ENCODE measurements at places on chromosomes 1 and 21.

- DNase-seq: no peak
Measured at GRCh38 chr1:177249231-177249630, 78.5 kb downstream of the BRINP2 start.

GRCh38 chr1:53068314-53069099, 6.5 kb downstream of the PODN start:
- DNase-seq: no peak

DNA sequence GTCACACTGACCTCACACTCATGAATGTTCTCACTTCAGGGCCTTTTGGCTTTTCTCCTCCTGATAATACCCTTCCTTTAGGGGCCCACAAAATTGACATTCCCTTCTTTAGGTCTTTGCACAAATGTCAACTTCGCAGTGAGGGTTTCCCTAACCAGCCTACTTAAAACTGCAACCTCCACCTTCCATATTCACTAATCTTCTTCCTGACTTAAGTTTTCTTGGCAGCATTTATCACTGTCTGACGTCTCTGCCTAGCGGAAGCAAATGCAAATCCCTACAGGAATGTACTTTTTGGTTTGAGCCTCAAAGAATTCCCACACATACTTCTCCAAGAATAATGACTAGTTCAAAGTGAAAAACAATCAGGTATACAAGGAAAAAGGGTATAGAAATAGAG, 32.8 kb downstream of the INTS7 start:
- DNase-seq: no peak

DNA sequence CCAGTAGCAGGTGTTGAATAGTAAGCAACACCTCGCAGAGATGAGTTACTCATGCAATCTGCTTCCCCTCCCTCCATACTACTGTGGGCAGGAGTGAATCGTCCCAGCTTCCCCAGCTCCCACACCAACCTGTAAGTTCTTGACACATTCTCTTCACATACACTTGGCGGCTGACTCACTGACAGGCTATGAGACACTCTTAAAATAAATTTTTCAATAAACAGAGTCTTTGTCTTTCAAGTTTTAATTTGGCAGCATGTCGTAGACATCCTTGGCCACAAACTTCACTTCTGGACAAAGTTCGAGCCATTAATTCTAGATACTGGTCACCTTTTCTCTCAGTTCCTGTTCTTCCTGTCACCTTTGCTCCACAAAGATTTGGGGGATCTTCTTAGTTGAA, 290.7 kb downstream of the TM2D1 start:
- DNase-seq: no peak

- DNase-seq: no peak
Measured at GRCh38 chr1:232786845-232787455, 18.3 kb upstream of the MAP10 start.

DNA sequence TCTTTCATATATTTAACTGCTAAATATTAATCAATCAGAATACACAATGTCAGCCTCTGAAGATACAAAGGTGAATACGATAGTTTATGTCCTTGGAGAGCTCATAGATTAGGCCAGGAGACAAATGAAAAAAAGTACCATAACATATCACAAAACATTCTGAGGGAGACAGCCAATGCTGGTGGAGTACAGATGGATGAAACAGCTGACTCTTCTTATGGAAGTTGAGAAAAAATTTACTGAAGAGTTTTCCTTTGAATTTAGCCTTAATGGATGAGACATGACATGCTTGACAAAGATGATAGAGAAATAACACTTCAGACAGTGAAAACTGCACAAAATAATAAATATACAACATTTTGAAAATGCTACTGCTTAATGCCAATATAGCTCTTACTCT, 193.5 kb downstream of the PDE4B start:
- no peak for DNase-seq

DNA sequence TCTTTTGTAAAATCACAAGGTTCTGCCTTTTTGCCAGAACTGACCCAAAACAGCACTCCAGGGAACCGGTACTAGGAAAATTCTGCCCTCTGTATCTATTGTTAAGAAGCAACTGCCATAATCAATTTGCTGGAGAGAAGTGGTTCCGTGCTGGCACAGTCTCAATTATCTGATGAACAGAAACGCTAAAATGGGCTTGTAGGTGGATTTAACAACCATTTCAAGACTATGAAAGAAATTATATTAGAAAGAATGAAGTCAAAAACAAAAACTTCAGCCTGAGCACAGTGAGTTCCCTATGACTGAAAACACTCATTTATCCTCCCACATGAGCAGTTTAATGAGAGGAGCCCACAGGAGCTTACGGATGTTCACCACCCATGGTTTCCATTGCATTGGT, 4.4 kb downstream of the JAM2 start:
- DNase-seq: no peak

DNA sequence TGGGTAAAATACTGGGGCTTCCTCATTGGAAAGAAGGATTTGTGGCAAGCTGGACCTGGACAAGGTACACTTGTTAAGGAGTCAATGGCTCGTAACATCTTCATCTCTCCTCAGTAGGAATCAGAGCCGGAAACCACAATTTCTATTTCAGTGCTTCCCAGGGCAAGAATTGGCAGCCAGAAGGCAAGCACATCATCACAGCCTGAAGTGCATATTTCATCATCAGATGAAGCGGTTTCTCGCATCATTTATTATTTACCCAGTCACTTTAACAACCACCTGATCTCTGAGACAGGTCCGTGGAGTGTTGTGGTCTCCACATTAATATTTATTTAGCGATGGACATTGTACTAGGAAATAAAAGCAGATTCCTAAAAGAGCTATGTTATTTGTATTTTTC, 55.0 kb downstream of the KCNJ15 start:
- no peak for DNase-seq

- no peak for DNase-seq
Measured at GRCh38 chr1:30446508-30446907, 276.9 kb downstream of the MATN1 start.

DNA sequence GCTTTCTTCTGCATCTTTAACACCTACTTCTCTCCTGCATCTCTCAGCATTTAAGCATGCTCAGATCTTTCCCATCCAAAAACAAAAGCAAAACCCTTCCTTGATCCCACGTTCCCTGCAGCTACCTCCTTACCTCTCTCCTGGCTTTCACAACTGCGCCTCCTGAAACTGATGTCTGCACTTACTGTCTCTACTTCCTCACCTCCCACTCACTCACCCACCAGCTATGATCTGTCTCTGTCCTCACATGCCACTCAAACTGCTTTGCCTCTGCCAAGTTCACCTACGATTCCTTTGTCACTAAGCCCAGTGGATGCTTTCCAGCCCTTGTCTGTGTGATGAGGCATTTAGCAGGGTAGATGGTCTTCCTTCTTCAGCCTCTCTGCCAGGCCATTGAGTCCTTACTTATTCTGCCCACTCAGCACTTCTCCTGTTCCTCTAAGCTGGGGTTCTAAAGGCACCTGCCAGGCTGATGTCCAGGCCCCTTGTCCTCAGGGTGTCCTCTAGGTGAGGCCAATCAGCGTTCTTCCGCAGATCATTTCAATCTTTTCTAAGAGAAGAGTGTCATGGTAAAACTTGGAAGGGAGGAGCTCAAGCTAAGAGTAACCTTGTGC, 10.0 kb upstream of the GJB3 start:
- no peak for DNase-seq

- no peak for DNase-seq
Measured at GRCh38 chr1:26195805-26196204, 5.4 kb downstream of the CATSPER4 start.

DNA sequence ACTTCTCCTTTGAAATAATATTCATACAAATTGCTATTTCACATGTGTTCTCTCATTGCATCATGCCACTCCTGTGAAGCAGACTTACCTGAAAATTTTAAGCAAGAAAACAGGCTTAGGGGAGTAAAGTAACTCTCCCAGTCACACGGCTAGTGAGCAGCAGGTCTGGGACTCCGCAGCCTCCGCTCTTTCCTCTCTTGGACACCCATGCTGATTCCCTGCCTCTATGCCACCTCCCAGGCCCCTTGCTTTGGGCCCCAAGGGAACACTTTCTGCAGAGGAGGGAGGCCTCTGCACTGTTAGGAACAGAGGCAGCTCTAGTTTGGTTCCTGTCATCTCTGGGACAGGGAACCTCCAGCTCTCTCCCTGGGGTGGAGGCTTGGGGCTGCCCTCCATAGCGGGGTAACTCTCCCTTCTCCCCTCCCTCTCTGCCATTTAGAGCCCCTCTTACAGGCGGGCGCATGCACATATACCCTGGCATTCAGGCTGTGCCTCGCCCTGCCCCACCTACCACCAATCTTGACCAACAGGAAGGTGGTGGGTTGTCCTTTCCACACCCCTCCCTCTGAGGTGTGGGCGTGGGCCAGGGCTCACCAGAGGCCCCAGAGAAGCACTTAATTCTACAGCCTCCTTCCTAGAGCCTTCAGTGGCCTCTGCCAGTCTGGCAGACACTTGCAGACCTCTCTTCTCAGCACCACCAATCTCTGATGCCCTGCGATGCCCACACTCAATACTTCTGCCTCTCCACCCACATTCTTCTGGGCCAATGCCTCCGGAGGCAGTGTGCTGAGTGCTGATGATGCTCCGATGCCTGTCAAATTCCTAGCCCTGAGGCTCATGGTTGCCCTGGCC, at the start of gene RXFP4:
Gene RXFP4 (plus strand): TSS at position 646 of the 852 bp plus-strand sequence. CDS start 72 bp downstream, at position 718.
- no peak for DNase-seq

DNA sequence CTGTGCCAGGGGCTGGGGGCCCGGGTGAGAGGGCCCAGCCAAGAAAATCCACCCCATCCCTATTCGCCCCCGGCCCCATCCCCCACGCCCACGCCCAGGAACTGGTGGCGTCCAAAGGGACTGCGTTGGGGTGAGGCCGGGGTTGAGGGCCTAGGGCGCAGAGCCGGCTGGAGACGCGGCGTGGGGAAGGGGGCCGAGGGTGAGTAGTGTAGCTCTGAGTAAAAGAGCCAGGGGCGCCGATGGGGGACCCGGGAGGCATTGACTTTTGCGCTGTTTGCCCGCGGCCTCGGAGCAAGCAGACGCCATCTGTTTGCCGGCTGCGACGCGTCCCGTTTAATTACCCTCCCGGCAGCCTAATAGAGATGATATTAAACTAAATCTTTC, 3.5 kb upstream of the DMRTA2 start:
- no peak for DNase-seq

DNA sequence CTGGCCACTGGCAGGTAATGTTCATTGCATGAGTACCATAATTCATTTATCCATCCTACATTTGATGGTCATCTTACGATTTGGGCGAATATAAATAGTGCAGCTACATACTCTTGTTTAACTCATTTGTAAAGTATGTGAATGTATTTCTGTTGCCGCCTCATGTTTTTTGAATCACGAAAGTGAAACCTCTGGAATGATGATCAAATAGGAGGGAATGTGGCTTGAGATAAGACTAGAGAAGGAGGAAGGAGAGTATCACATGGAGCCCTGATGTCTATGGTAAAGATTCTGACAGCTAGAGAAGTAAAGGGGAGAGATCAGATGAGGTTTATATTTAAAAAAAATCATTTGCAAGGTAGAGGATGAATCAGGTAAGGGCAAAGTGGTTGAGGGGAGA, 8.0 kb downstream of the MRPS14 start:
- no peak for DNase-seq

DNA sequence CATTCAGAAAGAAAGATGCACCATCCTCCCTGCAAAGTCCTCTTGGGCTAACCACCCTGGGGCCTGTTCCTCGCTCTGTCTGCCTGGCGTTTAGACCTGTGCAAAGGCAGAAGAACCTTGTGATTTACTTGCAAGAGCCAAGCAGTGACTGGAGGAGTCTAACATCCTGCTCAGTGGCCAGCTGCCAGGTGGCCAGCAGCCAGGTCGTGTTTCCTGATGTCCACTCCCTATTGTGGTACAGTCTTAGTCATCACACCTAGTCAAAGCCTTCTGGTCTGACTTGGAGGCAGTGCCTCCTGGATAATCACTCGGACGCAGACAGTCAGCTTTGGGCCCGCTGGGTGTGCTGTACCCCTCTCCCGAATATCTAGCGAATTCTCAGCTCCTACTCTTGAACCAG, 118.1 kb downstream of the PGBD5 start:
- no peak for DNase-seq

GRCh38 chr1:41493117-41493536, 8.6 kb upstream of the EDN2 start:
- no peak for DNase-seq

- DNase-seq: no peak
Measured at GRCh38 chr21:30695956-30696355, 22.6 kb downstream of the KRTAP21-3 start.

DNA sequence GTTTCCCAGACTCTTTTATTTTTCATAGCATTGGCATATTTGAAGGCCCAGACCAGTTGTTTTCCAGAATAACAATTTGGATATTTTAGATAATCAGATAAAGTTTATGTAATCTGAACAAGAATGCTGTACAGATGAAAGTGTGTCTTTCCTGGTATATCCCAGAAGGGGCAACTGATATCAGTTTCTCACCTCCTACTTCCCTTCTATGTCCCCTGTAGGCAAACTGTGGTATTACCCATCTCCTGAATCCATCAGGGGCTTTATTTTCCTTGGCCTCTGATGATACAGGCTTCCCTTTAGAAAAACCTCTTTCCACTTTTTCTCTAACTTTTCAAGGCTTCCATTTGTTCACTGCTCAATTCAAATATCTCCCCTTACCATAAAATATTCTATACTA, 87.5 kb upstream of the RGS1 start:
- no peak for DNase-seq

GRCh38 chr1:190739926-190740325, 262.3 kb upstream of the BRINP3 start:
- no peak for DNase-seq

DNA sequence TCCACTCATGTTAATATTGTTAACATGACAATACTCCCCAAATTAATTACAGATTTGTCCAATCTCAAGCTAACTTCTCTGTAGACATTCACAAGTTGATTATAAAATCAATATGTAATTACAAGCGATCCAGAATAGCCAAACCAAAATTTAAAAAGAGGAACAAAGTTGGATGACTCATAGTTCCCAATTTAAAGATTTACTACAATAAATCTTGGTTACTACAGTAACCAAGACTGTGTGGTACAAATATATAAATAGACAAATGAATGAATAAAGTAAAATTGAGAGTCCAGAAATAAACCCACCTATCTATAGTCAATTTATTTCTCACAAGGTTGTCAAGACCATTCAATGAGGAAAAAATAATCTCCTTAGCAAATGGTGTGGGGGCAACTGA, 7.1 kb upstream of the KRTAP10-4 start:
- no peak for DNase-seq

DNA sequence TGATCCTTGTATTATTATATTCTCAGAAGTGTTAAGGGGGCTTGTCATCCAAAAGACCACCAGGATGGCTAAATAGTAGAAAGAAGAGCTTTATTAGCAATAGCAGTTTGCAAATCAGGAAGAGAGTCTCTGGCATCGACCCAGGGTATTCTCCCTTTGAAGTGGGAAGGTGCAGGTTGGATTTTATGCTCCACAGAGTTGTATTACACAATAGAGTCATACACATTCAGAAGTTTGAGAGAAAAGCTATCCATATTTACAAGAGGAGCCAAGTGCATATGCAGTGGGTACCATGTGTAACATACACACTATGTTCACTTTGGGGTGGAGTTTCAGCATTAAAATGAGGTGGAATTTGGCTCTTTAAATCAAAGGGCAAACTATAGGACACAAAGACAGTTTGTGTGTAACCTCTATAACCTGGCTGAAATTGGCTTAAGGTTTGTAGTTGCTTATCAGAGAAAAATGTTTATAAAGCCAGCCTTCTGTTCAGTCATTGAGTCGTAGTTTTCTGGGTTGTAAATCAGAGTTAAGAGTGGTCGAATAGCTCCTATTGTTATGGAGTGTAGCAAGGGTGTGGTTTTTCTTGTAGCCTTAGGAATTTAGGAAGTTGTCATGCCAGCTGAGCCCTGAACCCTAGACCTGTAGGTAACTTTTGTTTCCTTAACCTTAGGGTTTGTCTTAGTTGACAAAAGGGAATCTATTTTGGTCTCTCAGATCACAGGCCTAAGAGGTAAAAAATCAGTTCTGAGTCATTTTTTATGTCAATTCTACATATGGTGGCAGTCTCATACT, 125.3 kb downstream of the DNM3 start:
- DNase-seq: no peak

Measured in NCI-H1105 (cell line).